ENCODE measurements at places on chromosomes 11 and 22.

GRCh38 chr22:25395915-25396314, 168.6 kb upstream of the GRK3 start:
- DNase-seq, result no peak

DNA sequence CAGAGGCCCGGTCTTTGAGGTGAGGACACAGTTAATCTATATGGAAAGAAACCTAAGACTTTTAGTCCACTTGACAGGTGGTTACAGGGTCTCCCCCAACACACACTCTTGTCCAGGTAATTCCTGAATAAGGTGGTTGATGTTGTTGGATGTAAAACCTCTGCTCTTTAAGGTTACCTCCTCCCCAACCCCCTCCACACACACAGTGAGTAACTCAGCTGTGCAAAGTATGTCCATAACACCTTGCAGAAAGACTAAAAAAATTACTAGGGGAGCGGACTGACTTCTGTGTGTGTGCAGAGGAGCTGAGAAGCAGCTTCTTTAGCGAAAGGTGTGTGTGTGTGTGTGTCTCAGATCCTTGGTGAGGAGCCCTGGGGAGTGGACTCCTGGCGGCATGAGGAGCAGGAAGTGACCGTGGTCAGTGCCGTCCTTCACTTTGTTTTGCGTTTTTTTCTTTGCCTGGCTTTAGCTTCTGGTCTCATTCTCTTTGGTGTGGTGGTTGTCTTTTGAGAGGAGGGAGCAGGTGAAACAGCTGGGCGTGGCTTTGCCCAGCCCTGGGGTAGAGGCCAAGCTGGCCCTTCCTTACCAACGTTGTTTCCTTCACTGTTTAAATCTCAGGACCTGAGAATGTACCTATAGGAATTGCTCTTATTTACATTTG, 1.7 kb downstream of the ZBED4 start:
- no peak for DNase-seq

GRCh38 chr22:27624042-27624441, 177.5 kb downstream of the MN1 start:
- DNase-seq, result no peak

DNA sequence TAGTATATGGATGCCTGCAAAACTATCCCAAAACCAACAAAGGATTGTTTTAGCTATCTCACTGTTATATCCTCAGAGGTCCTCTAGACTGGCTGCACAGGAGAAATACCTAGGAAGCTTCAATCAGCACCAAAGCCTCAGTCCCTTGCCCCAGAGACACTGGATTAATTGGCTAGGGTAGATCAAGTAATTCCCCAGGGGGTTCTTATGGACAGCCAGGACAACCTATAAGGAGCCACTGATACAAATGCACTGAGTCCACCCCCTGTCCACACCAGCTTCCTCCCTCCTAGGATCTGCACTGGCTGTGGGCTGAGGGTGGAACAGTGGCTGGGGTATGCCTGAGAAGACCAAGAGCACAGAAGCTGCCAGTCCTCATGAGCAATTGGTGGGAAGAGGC, 16.3 kb downstream of the ADORA2A start:
- no peak for DNase-seq

DNA sequence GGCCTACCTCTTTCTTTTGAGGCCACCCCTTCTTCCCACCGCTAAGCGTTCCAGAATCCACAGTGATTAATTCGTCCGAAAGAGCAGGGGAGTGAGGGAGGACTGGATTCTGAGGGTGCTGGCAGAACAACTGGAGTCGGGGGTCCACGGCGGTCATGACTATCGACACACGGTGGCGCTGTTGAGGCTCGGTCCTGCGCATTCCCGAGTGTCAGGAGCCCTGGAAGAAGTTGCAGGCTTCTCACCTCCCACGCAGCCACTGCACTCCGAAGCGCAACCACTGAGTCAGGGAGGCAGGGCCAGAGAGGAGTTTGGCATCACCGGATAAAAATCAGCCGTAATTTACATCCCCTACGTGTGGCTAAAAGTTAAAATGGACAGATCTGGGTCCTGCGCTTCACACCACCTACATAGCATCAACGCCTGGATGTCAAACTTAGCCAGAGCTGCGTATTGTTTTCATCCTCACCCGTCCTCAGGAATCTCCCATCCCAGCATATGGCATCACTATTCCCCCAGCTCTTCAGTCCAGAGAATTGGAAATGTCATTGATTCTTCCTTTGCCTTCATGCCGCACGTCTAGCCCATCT, 10.7 kb upstream of the CTSF start:
- DNase-seq, result peak; percentile 100

DNA sequence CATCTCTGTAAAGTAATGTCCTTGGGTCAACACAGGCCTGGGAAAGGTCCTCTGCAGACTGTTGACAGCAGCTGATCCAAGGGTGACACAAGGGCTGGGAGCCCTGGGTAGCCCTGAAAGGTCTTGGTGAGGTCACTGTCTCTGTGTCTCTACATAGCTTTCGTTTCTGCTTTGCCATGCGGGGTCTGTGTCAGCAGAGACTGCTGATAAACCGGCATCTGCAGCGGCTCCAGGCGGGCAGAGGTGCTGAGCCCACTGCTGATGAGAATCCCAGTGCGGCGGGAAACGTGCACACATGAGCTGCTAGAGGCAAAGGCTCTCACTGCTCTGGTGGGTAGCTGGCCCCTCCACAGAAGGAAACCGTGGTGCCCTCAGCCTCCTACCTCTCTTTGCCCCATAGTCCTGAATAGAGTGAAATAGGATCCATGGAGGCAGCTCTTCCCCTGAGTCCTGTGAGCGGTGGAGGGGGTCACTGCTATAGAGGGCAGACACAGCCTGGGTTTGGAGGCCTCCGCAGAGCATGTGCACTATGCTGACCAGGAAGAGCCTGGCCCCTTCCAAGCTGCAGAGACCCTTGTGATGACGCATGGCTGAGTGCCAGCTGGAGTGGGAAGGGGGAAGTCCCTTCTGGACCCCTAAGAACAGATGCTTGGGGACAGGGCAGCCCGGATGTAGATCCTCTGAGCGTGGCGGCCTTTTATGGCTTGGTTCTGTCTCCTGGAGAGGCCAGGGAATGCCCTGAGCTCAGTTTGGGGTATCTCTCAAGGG, 17.8 kb upstream of the ST3GAL4 start:
- DNase-seq, result no peak

GRCh38 chr11:129141748-129142523, 50.2 kb downstream of the ARHGAP32 start:
- DNase-seq, result no peak

- no peak for DNase-seq
Measured at GRCh38 chr11:69651834-69652620, 11.1 kb downstream of the CCND1 start.

- peak; percentile 32 for DNase-seq
Measured at GRCh38 chr22:29799217-29799680, 32.1 kb downstream of the UQCR10 start.

DNA sequence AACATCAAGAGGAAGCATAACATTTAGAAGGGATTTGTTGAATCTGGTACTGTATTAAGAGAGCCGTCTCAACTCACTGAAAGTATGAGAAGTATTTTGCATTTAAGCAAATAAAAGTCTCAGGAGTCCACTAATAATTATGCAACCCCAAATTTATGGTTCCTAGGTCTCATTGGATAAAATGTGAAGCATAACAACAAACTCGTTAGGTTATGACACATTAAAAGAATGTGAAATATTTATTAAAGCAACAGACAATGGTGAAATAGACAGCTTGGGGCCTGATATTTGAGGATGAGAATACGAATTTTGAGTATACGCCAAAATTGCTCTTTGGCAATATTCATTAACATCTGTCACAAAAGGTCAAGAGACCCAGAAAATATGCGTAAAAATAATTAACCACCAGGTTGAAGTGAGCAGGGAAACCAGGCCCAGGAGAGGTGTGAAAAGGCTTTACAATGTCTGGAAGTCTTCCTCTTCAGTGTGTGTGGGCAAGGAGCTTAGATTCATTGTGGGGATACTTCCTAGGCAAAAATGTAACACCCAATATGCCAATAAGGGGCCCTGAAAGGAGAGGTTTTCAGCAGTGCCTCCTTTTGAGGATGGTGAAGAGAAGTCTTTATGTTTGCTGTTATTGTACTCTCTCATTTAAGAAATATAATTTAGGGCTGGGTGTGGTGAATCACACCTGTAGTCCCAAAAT, 89.2 kb downstream of the FDX1 start:
- no peak for DNase-seq

GRCh38 chr11:102422817-102423712, 29.5 kb downstream of the TMEM123 start:
- DNase-seq, result no peak

DNA sequence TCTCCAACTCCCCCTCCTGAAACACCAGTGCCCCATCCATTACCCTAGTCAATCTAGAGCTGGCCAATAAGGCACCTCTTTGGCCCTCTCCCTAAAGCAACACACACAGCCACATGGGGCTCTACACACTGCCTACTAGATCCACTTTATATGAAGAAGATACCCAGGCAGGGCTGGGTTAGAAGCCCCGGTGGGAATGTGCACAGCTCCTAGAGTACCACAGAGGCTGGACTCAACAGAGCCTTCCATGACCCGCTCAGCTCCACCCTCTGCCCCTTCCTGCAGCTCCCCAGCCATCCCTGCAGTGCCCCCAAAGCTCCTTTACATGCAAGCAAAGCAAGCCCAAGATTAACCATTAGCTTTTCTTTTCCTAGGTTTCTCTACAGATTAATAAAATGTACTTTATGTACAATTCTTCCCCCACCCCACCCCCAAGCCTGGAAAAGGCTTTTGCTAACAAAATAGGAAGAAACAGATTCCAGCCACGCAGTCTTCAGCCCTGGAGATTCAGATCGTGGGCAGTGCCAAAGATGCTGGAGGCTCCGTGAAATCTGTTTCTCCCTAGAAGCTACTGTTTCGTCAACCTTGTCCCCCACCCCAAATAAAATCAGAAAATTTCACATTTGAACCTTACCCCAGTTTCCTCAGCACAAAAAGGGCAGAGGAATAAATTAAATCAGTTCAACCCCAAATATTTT, 51.8 kb downstream of the IGSF9B start:
- DNase-seq, result no peak

DNA sequence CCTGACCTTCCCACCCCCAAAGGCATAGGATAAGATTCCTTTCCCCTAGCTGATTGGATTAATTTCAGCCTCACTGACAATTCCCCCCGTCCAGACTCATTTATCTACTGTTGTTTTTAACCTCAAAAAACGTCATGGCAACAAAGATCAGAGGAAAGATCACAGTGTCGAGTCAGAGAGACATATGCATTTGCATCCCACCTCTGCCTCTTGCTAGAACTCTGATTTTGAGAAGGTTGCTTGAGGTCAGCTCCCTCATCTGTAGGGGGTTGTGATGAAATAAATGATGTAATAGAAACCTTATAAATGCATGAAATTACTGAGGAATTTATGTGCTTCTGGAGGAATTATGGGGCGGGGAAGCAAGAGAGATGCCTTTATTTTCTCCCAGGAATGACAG, 53.3 kb upstream of the SYN3 start:
- no peak for DNase-seq

GRCh38 chr22:46545086-46545792, 7.8 kb upstream of the CELSR1 start:
- DNase-seq, result no peak

GRCh38 chr11:78977009-78977408, 402.3 kb upstream of the NARS2 start:
- DNase-seq, result no peak

- no peak for DNase-seq
Measured at GRCh38 chr11:34928960-34929680, 12.7 kb downstream of the PDHX start.

DNA sequence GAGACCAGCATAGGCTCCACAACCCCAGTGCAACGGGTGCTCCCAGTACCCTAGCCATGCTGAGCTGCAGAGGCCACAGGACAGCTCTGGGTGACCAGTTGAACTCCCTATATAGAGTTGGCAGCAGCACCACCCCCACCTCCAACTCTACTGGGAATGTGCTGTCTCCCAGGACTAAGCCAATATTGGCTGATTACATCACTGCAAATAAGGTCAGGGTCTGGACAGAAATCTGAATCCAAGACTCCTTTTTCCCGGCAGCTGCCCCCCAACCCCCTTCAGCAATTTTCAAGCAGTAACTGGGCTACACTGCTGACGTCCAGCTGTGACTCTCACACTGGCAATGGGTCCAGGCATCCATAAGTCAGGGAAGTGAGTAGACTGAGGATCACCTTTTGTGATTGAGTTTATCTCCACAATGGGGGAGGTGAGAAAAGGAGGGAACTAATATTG, at the start of gene HPX:
TSS of gene HPX (minus strand) at position 82 of the 453 bp plus-strand sequence. CDS start at position 58, 24 bp downstream.
- DNase-seq, result peak; percentile 61

DNA sequence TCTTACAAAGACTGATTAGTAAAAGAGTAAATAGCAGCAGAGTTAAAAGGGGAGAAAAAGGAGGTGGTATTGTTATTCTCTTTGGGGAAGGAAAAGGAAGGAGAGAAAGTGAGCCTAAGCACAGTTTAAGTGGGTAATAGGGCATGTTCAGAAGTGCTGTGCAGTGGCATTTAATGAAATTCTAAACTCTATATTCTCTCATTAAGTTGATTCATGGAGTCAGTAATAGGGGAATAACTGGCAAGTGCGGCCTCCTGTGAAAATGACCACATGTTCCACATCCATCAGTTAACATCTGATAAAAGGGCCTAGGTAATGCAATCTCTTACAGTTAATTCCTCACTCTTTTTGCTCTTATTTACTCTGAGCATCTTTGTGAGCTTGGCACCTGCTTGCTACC, 516.7 kb downstream of the JRKL start:
- no peak for DNase-seq

- no peak for DNase-seq
Measured at GRCh38 chr11:35363246-35363801, 56.0 kb downstream of the SLC1A2 start.

DNA sequence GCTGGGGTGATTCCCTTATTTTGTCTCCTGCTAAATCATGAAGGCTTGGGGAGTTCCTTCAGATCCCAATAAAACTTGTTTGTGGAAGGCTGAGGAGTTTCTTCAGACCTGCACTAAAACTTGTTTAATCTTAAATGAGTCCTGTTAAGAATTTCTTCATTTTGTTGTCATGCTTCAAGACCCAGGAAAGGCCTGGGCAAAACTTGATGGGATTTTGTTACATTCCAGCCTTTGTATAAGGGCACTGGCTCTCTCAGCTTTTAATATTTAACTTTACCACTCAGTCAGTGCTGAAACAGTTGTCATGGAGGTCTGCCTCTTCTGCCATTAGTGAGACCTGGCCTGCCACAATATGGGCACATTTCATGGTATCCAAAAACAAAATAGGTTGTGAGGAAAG, 699.0 kb downstream of the ETS1 start:
- no peak for DNase-seq

- no peak for DNase-seq
Measured at GRCh38 chr11:76023236-76024068, 182.8 kb downstream of the WNT11 start.

DNA sequence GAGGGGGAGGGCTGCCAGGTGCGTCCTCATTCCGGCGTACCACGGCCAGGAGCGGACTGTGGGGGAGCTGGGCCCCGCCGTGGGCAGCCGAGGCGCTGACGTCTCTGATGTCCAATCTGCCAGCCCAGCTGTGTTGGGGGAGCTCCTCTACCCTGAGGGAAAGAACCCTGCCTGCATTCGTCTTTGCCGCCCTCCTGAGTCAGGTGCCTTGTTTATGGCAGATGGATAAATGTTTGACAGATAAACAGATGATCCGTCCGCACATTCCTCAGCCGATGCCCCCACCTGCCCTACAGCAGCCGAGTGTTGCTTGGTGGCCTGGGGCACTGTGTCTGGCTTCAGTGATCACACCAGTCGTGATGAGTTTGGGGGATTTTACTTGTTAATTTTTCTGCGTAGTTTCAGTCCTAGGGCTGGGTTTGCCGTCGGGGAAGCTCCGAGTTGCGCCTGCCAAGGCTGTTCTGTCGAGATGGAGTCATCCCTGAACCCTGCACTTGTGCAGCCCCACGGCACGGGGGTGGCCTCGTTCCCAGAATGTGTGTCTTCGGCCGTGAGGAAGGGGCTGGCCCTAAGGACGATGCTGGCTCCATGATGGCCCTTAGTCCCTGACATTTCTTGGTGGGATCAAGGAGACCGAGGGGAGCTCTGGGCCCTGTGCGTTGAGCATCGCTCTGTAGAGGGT, 1083.9 kb downstream of the BRD1 start:
- DNase-seq, result no peak
